ENCODE measurements at places on chromosomes 1 and 21.

- H3K27ac ChIP-seq: no peak overlapping the region
- no peaks in the 10 kb centered on the region for H3K4me1 ChIP-seq
- no peaks in the 10 kb centered on the region for H3K27me3 ChIP-seq
- no peak for DNase-seq
These were observed 36.2 kb upstream of the LRRC8C start for GRCh38 chr1:89596698-89597097.

DNA sequence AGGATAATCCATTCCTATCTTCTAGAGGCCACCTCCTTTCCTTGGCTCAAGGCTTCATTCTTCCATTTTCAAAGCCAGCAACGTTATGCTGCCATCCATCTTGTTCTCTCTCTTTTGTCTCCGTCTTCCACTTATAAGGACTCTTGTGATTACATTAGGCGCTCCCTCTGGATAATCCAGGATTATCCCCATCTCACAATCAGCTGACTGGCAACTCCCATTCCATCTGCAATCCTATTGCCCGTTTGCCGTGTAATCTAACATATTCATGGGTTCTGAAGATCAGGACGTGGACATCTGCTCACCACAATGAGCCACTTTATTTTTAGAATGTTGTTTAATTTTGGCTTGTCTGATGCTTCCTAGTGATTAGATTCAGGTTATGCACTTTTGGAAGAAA lies 89.3 kb downstream of the EBNA1BP2 start:
- H3K4me3 ChIP-seq: no peak overlapping the region
- H3K4me1 ChIP-seq: no peaks in the 10 kb centered on the region
- no peaks in the 10 kb centered on the region for H3K36me3 ChIP-seq
- no peak overlapping the region for H3K27ac ChIP-seq
- H3K27me3 ChIP-seq: peaks cover 3% of the 10 kb centered on the region

GRCh38 chr1:7482077-7482476 lies 289.0 kb upstream of the VAMP3 start:
- peaks cover 4% of the 10 kb centered on the region for H3K27me3 ChIP-seq
- no peak overlapping the region for H3K27ac ChIP-seq
- no peaks in the 10 kb centered on the region for H3K4me1 ChIP-seq
- H3K36me3 ChIP-seq: no peaks in the 10 kb centered on the region

- peak; percentile 68 for DNase-seq
- H3K27me3 ChIP-seq: no peaks in the 10 kb centered on the region
- peaks cover 18% of the 10 kb centered on the region for H3K36me3 ChIP-seq
- peak overlapping the region; percentile 69 for H3K27ac ChIP-seq
These were observed 1.7 kb upstream of the NADK start for GRCh38 chr1:1779691-1780597.

- no peaks in the 10 kb centered on the region for H3K4me1 ChIP-seq
- no peak overlapping the region for H3K27ac ChIP-seq
- H3K36me3 ChIP-seq: no peaks in the 10 kb centered on the region
- DNase-seq: no peak
These were observed 6.7 kb upstream of the ARHGAP30 start for GRCh38 chr1:161076410-161076809.

GRCh38 chr1:239896980-239897379 lies 194.7 kb upstream of the FMN2 start:
- H3K4me3 ChIP-seq: no peak overlapping the region
- H3K4me1 ChIP-seq: peaks cover 7% of the 10 kb centered on the region
- no peaks in the 10 kb centered on the region for H3K36me3 ChIP-seq
- H3K27ac ChIP-seq: no peak overlapping the region

- no peaks in the 10 kb centered on the region for H3K4me1 ChIP-seq
- H3K27me3 ChIP-seq: no peaks in the 10 kb centered on the region
- H3K4me3 ChIP-seq: no peak overlapping the region
- no peak for DNase-seq
- H3K36me3 ChIP-seq: no peaks in the 10 kb centered on the region
These were observed 302.0 kb downstream of the DUSP10 start for GRCh38 chr1:221439747-221440501.

DNA sequence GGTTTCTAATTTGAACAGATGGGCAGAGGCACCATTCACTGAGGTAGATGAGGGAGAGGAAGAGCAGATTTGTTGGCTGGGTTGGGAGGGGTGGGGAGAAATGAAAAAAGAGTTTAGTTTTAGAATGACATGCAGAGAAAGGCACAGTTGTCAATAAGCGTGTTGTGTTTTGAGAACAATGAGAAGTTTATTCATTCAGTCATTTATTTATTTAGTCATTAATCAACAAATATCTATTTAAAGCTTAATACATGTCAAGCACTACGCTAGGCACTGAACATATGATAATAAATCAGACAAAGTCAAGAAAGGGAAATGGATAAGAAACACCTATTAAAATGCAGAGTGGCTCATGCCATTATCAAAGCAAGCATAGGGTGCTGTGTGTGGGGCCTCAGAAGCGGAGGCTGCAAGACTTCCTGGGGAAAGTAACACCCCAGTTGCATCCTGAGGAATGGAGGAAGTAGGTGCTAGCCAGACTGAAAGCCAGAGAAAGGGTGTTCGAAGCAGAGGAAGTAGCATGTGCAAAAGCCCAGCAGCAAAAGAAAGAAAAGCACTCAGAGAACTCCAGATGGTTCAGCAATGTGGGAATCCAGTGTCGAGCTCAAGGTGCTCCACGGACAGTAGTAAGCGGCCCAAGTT lies 114.1 kb downstream of the RNF220 start:
- no peaks in the 10 kb centered on the region for H3K4me1 ChIP-seq
- H3K27me3 ChIP-seq: peaks cover 28% of the 10 kb centered on the region
- no peak for DNase-seq
- H3K36me3 ChIP-seq: no peaks in the 10 kb centered on the region
- H3K27ac ChIP-seq: no peak overlapping the region

DNA sequence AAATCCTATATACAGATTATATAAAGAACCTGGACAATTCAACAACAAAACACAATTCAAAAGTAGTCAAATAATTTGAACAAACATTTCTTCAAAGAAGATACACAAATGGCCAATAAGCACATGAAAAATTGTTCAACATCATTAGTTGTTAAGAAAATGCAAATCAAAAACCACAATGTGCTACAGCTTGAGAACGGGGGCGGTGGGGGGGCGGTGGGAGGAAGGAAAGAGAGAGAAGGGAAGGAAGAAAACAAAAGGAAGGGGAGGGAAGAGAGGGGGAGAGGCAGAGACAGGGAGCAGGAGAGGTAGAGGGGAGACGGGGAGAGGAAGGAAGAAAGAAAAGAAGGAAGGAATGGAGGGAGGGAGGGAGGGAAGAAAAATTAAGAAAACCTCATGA lies 44.1 kb downstream of the ASH1L start:
- DNase-seq: no peak
- peaks cover 38% of the 10 kb centered on the region for H3K36me3 ChIP-seq
- H3K4me1 ChIP-seq: no peaks in the 10 kb centered on the region
- H3K4me3 ChIP-seq: no peak overlapping the region
- no peaks in the 10 kb centered on the region for H3K27me3 ChIP-seq

DNA sequence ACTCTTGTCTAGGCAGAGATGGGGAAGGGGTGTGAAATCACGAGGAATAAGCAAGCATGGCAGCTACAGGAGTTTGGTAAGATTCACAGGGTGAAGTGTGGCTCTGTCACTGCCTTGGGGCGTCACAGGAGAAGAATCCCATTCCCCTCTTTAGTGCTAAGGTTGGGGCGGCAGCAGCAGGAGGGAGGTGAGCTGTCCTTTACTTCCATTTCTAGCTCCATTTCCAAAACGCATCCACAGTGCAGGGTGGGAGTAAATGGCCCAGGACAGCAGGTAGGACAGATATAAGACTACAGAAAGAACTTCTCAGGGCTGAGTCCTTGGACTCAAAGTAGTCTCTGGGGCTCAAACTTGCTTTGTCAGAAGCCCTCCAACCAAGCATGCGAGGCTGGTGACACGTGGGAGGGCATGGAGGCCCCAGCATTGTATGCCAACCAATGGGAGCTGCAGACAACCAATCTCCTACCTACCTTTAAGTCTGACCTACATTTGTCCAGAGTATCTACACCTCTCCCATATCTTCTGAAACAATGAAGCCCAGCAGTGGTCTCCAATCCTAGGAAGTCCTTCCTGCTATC lies 8.5 kb downstream of the MEF2D start:
- H3K4me1 ChIP-seq: peaks cover 9% of the 10 kb centered on the region
- no peak for DNase-seq
- H3K27ac ChIP-seq: no peak overlapping the region
- no peaks in the 10 kb centered on the region for H3K27me3 ChIP-seq

DNA sequence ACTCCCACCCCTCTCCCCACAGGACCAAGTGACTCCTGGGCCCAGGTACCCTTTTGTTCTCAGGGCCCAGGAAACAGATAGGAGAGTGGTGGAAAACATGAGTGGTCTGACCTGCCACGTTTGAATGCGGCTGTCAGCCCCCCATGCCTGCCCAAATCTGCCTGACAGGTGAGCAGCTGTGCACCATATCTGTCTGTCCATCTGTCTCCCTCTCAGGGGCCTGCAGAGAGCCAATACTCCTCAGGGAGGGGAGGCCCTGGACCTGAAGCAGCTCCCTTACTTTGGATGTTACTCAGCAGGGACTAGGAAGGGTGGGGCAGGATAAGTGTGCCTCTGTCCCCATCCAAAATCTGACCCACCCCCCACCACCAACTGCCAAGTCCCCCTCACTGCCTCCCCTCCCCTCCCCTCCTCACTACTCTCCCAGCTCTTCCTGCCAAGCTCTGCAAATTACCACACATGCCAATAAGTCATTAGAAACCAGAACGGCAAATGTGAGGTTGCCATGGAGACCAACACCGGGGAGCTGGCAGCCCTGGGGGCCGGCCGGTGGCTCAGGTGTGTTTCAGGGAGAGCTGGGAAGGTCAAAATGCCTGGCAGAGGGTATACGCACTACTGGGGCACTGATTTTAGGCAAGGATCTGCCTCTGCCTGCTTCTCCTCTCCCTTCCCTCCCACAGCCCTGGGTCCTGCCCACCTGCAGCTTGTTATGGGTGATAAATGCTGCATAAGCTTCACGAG lies 11.5 kb downstream of the LRRN2 start:
- peaks cover 34% of the 10 kb centered on the region for H3K27me3 ChIP-seq
- no peak for DNase-seq
- no peak overlapping the region for H3K27ac ChIP-seq
- no peak overlapping the region for H3K4me3 ChIP-seq
- H3K4me1 ChIP-seq: no peaks in the 10 kb centered on the region
- no peaks in the 10 kb centered on the region for H3K36me3 ChIP-seq

DNA sequence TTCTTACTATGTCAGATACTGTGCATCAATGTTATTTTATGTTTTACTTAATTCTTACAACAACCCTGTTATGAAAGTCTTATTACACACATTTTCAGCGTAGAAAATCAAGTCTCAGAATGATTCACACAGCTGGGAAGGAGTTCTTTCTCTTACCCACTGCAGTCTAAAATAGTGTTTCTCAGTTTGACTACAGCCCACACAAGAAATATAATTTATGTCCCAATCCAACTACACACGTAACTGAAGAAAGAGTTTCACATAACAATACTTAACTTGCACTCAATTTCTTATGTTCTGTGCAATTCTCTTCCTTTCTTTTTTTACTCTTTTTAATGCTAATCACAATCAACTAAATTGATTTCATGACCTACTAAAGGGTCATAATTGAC lies 252.8 kb upstream of the ADGRL2 start:
- H3K27ac ChIP-seq: no peak overlapping the region
- DNase-seq: no peak
- H3K27me3 ChIP-seq: no peaks in the 10 kb centered on the region
- H3K4me1 ChIP-seq: no peaks in the 10 kb centered on the region

DNA sequence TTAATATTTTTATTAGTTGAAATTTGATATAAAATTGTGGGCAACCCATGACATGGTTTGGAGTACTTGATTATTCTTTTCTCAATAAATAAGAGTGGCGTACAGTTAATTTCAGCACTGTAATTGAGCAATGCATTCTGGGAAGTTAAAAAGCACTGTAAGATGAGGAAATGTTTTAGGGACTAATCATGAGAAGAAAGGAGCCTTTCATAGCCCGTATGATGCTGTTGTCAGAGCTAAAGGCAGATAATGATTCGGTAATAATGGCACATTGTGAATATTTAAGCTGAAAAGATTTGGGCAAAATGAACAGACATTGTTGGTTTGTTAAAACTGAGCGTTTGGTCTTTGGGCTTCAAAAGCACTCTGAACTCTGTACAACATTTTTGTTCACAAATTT lies 139.3 kb downstream of the NFIA start:
- H3K36me3 ChIP-seq: no peaks in the 10 kb centered on the region
- no peaks in the 10 kb centered on the region for H3K27me3 ChIP-seq
- DNase-seq: no peak
- H3K27ac ChIP-seq: no peak overlapping the region
- H3K4me3 ChIP-seq: no peak overlapping the region

- H3K4me1 ChIP-seq: no peaks in the 10 kb centered on the region
- no peaks in the 10 kb centered on the region for H3K36me3 ChIP-seq
- no peak overlapping the region for H3K4me3 ChIP-seq
These were observed 16.4 kb downstream of the TP73 start for GRCh38 chr1:3668585-3669300.

- no peak for DNase-seq
- no peaks in the 10 kb centered on the region for H3K4me1 ChIP-seq
- H3K4me3 ChIP-seq: no peak overlapping the region
These were observed 16.3 kb downstream of the RNF11 start for GRCh38 chr1:51252366-51252765.

GRCh38 chr1:74748960-74749359 lies 16.0 kb downstream of the TYW3 start:
- peaks cover 76% of the 10 kb centered on the region for H3K36me3 ChIP-seq
- no peaks in the 10 kb centered on the region for H3K4me1 ChIP-seq
- H3K4me3 ChIP-seq: no peak overlapping the region
- no peak for DNase-seq
- no peak overlapping the region for H3K27ac ChIP-seq

- DNase-seq: no peak
- peaks cover 99% of the 10 kb centered on the region for H3K36me3 ChIP-seq
- H3K27ac ChIP-seq: no peak overlapping the region
- H3K4me1 ChIP-seq: peaks cover 23% of the 10 kb centered on the region
- no peak overlapping the region for H3K4me3 ChIP-seq
These were observed 20.6 kb downstream of the SLC2A1 start for GRCh38 chr1:42937836-42938644.

- H3K4me3 ChIP-seq: no peak overlapping the region
- no peak overlapping the region for H3K27ac ChIP-seq
- H3K36me3 ChIP-seq: no peaks in the 10 kb centered on the region
- peaks cover 10% of the 10 kb centered on the region for H3K27me3 ChIP-seq
- DNase-seq: no peak
These were observed 6.7 kb downstream of the SOX13 start for GRCh38 chr1:204079608-204079999.

DNA sequence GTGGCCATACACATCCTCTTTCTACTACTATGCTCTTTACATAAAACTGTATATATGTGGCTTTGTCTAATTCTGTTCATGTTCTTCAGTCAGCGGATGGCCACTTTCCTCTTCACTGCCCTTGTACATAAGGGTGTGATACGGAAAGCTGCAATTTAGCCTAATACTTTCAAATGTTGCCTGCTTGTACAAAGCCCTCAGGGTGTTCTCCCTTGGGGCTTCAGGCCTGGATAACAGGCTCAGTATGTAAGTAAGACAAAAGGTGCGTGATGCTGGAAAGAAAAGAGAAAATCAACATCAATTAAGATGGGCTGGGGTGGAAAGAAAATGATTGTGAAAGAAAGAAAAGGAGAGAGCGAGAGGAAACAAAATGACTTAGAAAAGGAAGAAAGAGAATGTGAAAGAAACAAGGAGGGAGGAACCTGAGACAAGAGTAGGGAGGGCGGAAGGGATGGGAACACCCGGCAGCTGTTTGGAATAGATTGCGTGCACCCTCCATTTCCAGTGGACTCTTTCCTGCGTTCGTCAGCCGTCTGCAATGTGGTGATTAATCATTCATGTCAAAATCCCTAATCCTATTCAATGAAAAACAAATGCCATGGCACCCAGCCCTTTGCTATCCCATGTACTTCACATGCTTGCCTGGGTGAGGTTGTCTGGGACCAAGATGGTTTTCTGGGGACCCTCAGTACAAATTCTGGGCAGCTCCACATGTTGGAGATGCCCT lies 553.6 kb downstream of the NUF2 start:
- no peak for DNase-seq
- no peaks in the 10 kb centered on the region for H3K4me1 ChIP-seq
- no peak overlapping the region for H3K27ac ChIP-seq
- no peaks in the 10 kb centered on the region for H3K36me3 ChIP-seq

Measured in DND-41 (cell line).